Hepatocyte (in vitro differentiated cells): ENCODE measurements at places on chromosomes 5 and 9. TPM values are rescaled to one million over a fixed set of nuclear protein-coding genes. Genes with fewer than 3 reads are reported as not detected.

DNA sequence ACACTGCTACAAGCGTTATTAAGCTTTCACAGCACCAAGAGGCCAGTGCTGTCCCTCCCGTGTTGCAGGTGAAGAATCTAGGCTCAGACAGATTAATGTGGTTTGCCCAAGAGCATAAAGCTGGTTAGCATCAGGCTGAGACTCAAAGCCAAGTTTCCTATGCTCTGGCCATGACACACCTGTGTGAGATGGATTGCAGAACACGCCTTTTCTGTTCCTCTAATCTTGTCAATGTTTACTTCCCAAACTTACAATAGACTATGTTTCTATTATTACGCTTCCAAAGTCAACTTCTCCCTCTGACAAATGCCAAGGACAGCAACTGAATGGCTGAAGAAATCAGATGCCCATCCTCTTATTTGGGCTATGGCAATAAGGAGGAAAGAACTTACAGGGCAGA is 138.4 kb upstream of the SLIT3 start:
- DNase-seq = no peak

GRCh38 chr9:134204991-134205578 is 40.7 kb upstream of the RNU6ATAC start:
- DNase-seq = no peak

GRCh38 chr5:172065431-172066065 is 59.1 kb upstream of the FBXW11 start:
- no peak for DNase-seq

- no peak for DNase-seq
These were observed 4.2 kb upstream of the SEMA4D start for GRCh38 chr9:89502038-89502601.

The FRMPD1 gene
- polyA plus RNA-seq = 0.36 and 1.2 TPM in 2 replicates

- no peak for DNase-seq
These were observed 180.2 kb upstream of the EGFLAM start for GRCh38 chr5:38078161-38078560.

The PROB1 gene
- 0.10 TPM in 1 of 2 replicates, not detected in the other for polyA plus RNA-seq

The TNFSF8 gene
- not detected in 2 replicates for polyA plus RNA-seq

DNA sequence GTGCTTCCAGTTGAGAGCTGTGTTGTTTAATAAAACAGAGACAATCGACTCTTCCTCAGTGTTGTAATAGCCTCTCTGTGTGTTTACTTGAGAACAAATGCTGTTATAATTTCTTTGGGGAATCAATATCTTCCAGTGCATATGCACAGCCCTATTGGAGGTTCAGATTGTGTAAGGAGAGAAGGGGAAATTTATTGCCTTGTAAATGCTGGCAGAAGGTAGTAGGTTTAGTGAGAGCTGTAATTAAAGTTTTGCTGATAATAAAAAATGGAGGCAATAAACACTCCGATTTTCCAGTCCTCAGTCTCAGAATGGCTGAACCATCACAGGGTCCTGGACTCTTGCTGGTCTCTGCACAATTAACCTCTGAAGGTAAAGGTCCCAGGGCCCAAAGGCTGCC is 128.3 kb downstream of the C5orf15 start:
- DNase-seq = no peak
